ENCODE measurements at places on chromosomes 12 and 14.

DNA sequence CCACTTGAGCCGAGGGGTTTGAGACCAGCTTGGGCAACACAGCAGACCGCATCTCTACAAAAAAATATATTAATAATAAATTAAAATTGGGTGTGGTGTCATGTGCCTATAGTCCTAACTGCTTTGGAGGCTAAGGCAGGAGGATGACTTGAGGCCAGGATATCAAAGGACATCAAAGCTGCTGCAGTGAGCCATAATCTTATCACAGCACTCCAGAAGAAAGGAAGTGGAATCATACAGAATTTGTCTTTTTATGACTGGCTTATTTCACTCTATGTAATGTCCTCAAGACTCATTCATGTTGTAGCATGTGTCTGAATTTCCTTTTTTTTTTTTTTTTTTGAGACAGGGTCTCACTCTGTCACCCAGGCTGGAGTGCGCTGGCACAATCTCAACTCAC lies 43.9 kb upstream of the NUDT4 start:
- no peaks in the 10 kb centered on the region for H3K27me3 ChIP-seq
- no peak for DNase-seq
- H3K4me1 ChIP-seq = peaks cover 8% of the 10 kb centered on the region
- no peak overlapping the region for H3K27ac ChIP-seq
- no peaks in the 10 kb centered on the region for H3K36me3 ChIP-seq

- H3K27me3 ChIP-seq = no peaks in the 10 kb centered on the region
- H3K27ac ChIP-seq = peak overlapping the region; percentile 59
- H3K4me1 ChIP-seq = peaks cover 6% of the 10 kb centered on the region
- no peak for DNase-seq
Observed at GRCh38 chr12:118033902-118034301, 17.4 kb downstream of the RFC5 start.

DNA sequence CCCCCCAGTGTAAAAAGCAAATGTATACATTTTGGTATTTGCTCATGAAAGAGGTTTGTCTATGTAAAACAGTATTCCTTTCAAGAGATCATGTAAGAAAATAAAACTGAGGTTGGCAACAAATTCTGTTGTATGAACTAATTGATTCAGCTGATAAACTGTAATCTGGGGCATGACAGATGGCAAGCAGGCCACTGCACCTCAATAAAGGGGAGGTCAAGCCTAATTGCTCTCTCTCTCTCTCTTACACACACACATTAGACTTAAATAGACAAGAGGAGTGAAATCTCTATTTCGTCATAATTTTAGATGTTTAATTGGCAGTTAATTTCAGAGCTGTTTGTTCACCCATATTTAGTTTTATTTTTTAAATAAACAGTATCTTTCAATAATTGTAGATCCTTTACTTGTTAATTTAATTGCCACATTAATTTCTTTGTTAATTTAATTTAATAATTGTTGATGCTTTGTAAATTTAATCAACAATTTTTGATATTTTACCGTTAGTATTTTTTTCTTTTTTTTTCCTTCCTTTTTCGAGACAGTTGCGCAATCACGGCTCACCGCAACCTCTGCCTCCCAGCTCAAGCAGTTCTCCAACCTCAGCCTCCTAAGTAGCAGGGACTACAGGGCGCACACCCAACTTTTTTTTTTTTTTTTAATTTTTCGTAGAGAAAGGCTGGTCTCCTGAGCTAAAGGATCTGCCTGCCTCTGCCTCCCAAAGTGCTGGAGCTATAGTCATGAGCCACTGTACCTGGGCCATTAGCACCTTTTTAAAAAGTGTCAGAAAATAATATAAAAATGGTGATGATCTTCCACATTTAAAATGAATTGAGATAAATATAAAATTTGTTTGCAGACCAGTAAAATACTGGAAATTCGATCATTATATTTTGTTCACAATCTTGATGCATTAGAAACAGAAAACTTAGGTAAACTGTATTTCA lies 577.7 kb downstream of the SLC16A7 start:
- peaks cover 27% of the 10 kb centered on the region for H3K4me1 ChIP-seq
- H3K36me3 ChIP-seq = no peaks in the 10 kb centered on the region
- H3K4me3 ChIP-seq = no peak overlapping the region
- H3K27me3 ChIP-seq = no peaks in the 10 kb centered on the region
- H3K27ac ChIP-seq = peak overlapping the region; percentile 91

- H3K27me3 ChIP-seq = no peaks in the 10 kb centered on the region
- no peaks in the 10 kb centered on the region for H3K36me3 ChIP-seq
- H3K4me3 ChIP-seq = no peak overlapping the region
- no peak for DNase-seq
- H3K27ac ChIP-seq = no peak overlapping the region
- H3K4me1 ChIP-seq = peaks cover 8% of the 10 kb centered on the region
Observed at GRCh38 chr12:80627782-80628181, 79.7 kb upstream of the MYF6 start.

GRCh38 chr14:39211109-39211741 lies 22.5 kb upstream of the MIA2 start:
- H3K4me3 ChIP-seq = no peak overlapping the region
- no peaks in the 10 kb centered on the region for H3K4me1 ChIP-seq
- no peaks in the 10 kb centered on the region for H3K27me3 ChIP-seq
- H3K27ac ChIP-seq = no peak overlapping the region
- DNase-seq = no peak

- no peak overlapping the region for H3K27ac ChIP-seq
- H3K4me1 ChIP-seq = no peaks in the 10 kb centered on the region
- no peak overlapping the region for H3K4me3 ChIP-seq
- peaks cover 3% of the 10 kb centered on the region for H3K27me3 ChIP-seq
Observed at GRCh38 chr14:42421377-42422078, 814.9 kb downstream of the LRFN5 start.

DNA sequence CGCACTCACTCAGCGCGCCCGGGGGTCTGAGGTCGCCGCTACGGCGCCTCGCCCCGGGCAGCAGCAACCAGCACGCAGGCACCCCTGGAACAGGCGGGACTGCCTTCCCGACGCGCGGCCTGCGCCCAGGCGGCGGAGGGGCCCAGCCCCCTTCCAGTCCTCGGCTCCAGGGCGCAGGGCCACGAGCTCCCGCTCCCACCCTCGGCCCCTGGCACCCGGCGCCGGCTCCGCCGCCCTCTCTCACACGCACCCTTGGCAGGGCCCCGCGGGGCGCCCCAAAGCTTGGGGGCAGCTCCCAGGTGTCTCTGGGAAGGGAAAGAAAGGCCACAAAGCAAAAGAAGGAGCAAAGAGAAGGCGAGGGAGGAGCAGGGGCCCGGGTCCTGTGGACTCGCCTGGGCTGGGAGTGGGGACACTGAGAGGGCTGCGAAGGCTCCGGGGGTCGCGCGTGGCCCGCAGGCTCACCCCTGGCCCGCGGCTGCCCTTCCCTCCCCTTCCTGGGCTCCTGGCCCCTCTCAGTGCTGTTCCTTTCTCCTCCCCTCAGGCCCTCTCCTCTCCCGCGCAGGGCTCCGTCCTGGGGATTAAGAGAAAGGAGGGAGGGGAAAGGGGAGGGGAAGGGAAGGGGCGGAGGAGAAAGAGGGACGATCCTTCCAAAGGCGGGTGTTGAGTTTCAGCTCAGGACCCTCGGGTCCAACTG lies 907 bp upstream of the EFS start:
- DNase-seq = peak; percentile 57
- peak overlapping the region; percentile 71 for H3K4me3 ChIP-seq
- H3K36me3 ChIP-seq = peaks cover 2% of the 10 kb centered on the region
- peaks cover 24% of the 10 kb centered on the region for H3K4me1 ChIP-seq
- peak overlapping the region; percentile 52 for H3K27ac ChIP-seq

- H3K27me3 ChIP-seq = no peaks in the 10 kb centered on the region
- no peak for DNase-seq
- no peak overlapping the region for H3K27ac ChIP-seq
- H3K4me3 ChIP-seq = no peak overlapping the region
- peaks cover 7% of the 10 kb centered on the region for H3K4me1 ChIP-seq
Observed at GRCh38 chr12:28568118-28568517, 377.9 kb downstream of the CCDC91 start.

- no peak overlapping the region for H3K4me3 ChIP-seq
- H3K4me1 ChIP-seq = peaks cover 9% of the 10 kb centered on the region
Observed at GRCh38 chr12:28247806-28248205, 57.5 kb downstream of the CCDC91 start.

GRCh38 chr12:27437839-27438238 lies 8.7 kb upstream of the SMCO2 start:
- H3K36me3 ChIP-seq = no peaks in the 10 kb centered on the region
- H3K4me1 ChIP-seq = peaks cover 3% of the 10 kb centered on the region
- no peak overlapping the region for H3K4me3 ChIP-seq
- H3K27ac ChIP-seq = no peak overlapping the region

GRCh38 chr12:13591488-13591887 lies 389.9 kb downstream of the GRIN2B start:
- no peaks in the 10 kb centered on the region for H3K4me1 ChIP-seq
- no peaks in the 10 kb centered on the region for H3K36me3 ChIP-seq
- no peak for DNase-seq
- H3K27ac ChIP-seq = no peak overlapping the region
- H3K4me3 ChIP-seq = no peak overlapping the region

GRCh38 chr14:23481979-23482822 lies 12.7 kb downstream of the NGDN start:
- peaks cover 5% of the 10 kb centered on the region for H3K4me1 ChIP-seq
- peaks cover 14% of the 10 kb centered on the region for H3K36me3 ChIP-seq
- no peak overlapping the region for H3K27ac ChIP-seq
- no peaks in the 10 kb centered on the region for H3K27me3 ChIP-seq

GRCh38 chr12:55226523-55226922 lies 5.7 kb downstream of the OR10A7 start:
- H3K27me3 ChIP-seq = peaks cover 9% of the 10 kb centered on the region
- H3K4me1 ChIP-seq = no peaks in the 10 kb centered on the region
- H3K36me3 ChIP-seq = no peaks in the 10 kb centered on the region
- H3K4me3 ChIP-seq = no peak overlapping the region
- DNase-seq = no peak
- H3K27ac ChIP-seq = no peak overlapping the region

DNA sequence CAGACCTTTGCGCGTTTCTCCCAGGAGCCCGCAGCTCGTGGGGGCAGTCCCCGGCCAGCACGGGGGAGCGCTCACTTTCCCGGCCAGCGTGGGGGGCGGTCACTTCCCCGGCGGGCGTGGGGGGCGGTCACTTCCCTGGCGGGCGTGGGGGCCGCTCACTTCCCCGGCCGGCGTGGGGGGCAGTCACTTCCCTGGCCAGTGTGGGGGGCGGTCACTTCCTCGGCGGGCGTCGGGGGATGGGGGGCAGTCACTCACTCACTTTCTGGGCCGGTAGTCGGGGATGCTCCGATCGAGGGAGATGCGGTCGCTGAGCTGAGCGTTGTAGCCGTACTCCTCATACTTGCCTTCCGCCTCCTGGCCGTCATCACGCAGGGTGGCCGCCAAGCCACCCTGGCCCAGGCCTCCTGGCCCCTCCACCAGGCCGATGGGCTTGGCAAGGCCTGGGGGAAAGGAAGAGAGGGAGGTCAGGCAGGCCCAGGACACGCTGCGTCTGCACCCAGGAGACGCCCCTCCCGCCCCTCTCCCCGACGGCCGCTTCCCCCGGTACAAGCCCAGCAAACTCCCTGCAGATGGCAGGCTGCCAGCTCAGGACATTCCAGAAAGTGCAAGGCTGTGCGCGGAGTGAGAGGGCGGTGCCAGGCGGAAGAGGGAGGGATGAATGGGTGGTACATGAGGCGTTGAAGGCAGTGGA lies 43.3 kb downstream of the GALNT9 start:
- DNase-seq = no peak
- H3K4me1 ChIP-seq = no peaks in the 10 kb centered on the region
- no peak overlapping the region for H3K27ac ChIP-seq
- H3K36me3 ChIP-seq = no peaks in the 10 kb centered on the region
- peaks cover 49% of the 10 kb centered on the region for H3K27me3 ChIP-seq

GRCh38 chr12:129063600-129063999 lies 210.3 kb downstream of the GLT1D1 start:
- H3K27ac ChIP-seq = no peak overlapping the region
- H3K27me3 ChIP-seq = peaks cover 14% of the 10 kb centered on the region
- H3K4me3 ChIP-seq = no peak overlapping the region
- H3K4me1 ChIP-seq = no peaks in the 10 kb centered on the region
- DNase-seq = no peak

DNA sequence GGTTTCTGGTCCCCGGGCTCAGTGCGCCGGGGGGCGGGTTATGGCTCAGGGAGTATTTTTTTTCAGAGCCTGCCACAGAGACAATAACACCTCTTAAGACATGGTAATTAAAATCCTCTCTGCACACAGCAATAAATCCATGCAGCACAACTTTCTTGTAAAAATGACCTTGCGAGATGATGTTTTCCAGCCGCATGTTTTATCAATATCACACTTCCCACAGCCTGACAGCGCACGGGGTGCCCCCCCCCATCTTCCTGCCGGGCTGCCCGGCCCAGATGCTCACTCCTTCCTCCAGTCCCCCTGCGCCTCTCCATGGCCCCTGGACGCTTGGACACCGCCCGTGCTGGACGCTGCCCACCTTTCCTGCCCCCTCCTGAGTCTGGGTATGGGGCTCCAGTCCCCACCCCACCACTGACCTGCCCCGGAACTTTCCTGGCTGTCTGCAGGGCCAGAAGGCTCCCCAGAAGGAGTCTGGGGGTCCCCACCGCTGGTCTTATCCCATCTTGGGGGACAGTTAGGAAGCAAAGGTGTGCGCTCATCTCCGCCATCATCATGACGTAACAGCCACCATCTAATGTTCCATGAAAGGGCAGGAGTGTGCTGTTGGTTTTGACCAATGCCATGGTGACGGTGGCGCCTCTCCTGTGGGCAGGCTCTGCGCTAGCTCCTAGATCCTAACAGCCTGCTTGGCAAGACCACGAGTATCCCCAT lies 182.9 kb downstream of the KIF26A start:
- H3K27ac ChIP-seq = no peak overlapping the region
- H3K4me3 ChIP-seq = no peak overlapping the region
- H3K4me1 ChIP-seq = no peaks in the 10 kb centered on the region
- H3K27me3 ChIP-seq = peaks cover 16% of the 10 kb centered on the region

- no peak overlapping the region for H3K27ac ChIP-seq
- no peak overlapping the region for H3K4me3 ChIP-seq
- H3K36me3 ChIP-seq = peaks cover 3% of the 10 kb centered on the region
- DNase-seq = no peak
- H3K27me3 ChIP-seq = no peaks in the 10 kb centered on the region
Observed at GRCh38 chr14:104886690-104887622, 21.9 kb downstream of the CEP170B start.

- no peak for DNase-seq
- H3K27me3 ChIP-seq = no peaks in the 10 kb centered on the region
Observed at GRCh38 chr12:90013409-90013808, 304.8 kb upstream of the ATP2B1 start.

GRCh38 chr12:55829967-55830600 lies 697 bp upstream of the DNAJC14 start:
- H3K4me3 ChIP-seq = peak overlapping the region; percentile 98
- peaks cover 6% of the 10 kb centered on the region for H3K36me3 ChIP-seq
- peak; percentile 34 for DNase-seq
- H3K27me3 ChIP-seq = no peaks in the 10 kb centered on the region
- H3K27ac ChIP-seq = peak overlapping the region; percentile 99

GRCh38 chr12:1794440-1795090 lies 25.8 kb upstream of the LRTM2 start:
- H3K27ac ChIP-seq = no peak overlapping the region
- no peaks in the 10 kb centered on the region for H3K36me3 ChIP-seq
- no peak for DNase-seq
- H3K4me1 ChIP-seq = peaks cover 4% of the 10 kb centered on the region

DNA sequence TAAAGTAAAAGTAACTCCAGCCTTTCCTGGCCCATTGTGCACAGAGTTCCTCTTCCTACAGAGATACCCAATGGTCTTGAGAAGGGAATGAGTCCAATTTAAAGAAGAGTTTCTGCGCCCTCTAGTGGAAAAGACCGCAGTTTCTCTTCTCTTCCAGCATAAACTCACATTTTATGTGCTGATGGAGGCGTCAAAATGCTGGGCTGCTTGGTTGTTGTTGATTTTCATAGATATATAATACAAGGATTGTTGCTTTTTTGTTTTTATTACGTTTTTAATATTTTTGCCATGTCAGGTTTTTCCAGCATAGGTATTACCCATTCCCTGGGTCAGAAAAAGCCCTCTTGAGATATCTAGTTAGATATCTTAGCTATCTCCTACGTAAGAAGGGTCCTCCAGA lies 356.9 kb upstream of the STXBP6 start:
- H3K36me3 ChIP-seq = no peaks in the 10 kb centered on the region
- no peaks in the 10 kb centered on the region for H3K4me1 ChIP-seq
- no peak overlapping the region for H3K27ac ChIP-seq
- no peak overlapping the region for H3K4me3 ChIP-seq
